ENCODE measurements at places on chromosomes 7 and 10.

GRCh38 chr10:105727131-105727530 lies 1086.0 kb downstream of the SORCS3 start:
- DNase-seq, result no peak

DNA sequence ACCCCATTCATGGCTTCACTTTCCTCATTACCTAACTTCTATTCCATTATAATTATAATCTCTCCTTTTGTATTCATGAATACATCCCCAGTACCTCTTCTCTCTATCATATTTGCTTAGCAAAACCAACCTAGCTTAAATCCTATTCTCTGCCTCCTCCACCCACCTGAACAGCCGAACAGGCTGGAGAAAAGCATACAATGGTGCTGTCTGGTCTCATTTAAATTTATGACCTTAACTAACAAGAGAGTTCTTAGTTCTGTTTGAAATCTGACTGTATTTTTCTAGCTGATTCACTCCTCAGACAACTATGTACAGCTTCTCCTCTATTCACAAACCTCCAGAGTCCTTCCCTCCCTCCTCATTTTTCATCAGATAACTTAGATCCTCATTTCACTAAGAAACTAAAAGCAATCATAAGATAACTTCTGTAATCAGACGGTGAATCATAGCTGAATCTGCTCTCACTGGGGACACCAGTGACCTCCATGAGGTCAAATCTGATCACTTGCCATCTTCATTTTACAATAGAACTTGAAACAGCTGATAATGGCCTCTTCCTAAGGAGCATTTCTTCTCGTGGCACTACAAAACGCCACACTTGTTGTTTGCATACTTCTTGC lies 233.9 kb upstream of the AOAH start:
- no peak for DNase-seq

GRCh38 chr10:62183442-62183841 lies 85.2 kb downstream of the RTKN2 start:
- DNase-seq, result no peak

DNA sequence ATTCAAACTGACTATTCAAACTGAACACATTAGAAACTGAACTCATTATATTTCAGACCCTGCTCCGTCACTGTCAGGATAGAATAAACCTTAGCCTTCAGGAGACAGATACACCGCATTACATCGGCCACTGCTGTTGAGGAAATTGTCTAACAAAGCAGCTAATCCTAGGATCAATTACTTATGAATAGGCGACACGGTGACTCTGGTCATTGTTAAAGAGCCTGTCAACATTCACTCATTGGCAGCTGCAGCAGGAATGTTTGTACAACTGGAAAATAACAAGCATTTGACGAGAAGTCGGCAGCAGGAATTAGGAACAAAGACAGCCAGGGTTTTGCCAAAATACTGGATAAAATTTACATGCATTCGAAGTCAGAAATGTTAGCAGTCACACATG lies 112.0 kb upstream of the MKX start:
- DNase-seq, result no peak

GRCh38 chr7:98777051-98777450 lies 92.8 kb downstream of the TMEM130 start:
- DNase-seq, result no peak

DNA sequence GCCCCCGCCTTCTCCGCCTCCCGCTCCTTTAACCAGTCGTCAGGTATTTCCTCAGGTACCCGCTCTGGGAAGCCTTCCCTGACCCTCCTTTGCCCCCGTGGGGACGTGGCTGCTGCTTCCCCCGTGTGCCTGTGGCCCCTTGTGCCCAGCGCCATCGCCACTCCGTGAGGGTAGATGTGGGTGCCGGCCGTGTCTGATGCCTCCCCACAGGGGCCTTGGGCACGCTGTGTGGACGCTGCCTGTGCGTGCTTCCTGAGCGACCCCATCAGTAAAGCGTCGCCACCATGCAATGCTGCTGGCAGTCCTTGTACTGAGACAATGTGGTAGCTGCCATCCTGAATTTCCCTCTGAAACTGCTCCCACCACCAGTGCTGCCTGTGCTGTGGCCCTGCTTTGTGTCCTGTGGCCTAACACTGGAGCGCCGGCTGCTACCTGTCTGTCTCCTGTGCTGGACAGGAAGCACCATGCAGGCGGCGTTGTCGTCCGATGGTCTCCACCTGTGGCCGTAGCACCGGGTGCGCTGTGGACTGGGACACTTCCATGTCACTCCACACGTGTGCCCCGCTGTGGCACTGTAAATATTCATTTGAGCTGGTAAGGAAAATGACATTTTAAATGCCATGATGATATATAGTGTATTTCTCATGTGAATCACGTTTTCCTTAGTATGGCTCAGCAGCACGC lies 213.8 kb downstream of the MGMT start:
- DNase-seq, result no peak

- no peak for DNase-seq
Observed at GRCh38 chr7:10998996-10999757, 25.5 kb downstream of the PHF14 start.

DNA sequence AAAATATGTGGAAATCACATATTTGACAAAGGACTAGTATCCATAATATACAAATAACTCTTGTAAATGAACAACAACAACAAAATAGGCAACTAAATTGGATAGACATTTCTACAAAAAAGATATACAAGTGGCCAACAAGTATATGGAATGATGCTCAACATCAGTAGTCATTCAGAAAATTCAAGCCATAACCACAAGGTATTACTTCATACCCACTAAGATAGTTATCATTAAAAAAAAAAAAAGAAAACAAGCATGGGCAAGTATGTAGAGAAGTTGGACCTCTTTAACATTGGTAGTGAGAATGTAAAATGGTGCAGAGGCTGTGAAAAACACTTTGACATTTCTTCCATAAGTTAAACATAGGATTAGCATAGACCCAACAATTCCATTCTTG lies 80.8 kb downstream of the CYP26A1 start:
- DNase-seq, result no peak

DNA sequence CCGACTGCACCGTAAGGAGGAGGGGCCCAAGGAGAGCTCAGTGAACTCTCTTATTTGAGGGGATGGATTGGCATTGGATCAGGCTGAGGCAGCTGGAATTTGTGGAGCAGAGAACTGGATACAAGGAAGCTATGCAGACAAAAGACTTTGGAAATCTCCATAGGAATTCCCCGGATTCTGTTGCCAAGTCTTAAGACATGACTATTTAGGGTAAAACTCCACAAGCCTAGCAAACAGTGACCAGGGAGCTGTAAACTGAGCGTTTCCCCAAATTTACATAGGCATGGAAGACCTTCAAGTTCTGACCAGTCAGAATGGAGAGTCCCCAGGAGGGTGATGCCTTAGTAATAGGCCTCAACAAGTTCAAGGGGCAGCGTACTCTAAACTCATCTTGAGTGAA lies 82.5 kb upstream of the PCBD1 start:
- DNase-seq, result no peak

GRCh38 chr7:111320133-111320532 lies 229.2 kb downstream of the LRRN3 start:
- DNase-seq, result no peak

- DNase-seq, result no peak
Observed at GRCh38 chr7:139630643-139631519, 107.4 kb downstream of the CLEC2L start.

GRCh38 chr7:31123321-31123720 lies 71.2 kb downstream of the ADCYAP1R1 start:
- DNase-seq, result no peak

- DNase-seq, result no peak
Observed at GRCh38 chr10:62037890-62038608, 136.6 kb downstream of the ARID5B start.

DNA sequence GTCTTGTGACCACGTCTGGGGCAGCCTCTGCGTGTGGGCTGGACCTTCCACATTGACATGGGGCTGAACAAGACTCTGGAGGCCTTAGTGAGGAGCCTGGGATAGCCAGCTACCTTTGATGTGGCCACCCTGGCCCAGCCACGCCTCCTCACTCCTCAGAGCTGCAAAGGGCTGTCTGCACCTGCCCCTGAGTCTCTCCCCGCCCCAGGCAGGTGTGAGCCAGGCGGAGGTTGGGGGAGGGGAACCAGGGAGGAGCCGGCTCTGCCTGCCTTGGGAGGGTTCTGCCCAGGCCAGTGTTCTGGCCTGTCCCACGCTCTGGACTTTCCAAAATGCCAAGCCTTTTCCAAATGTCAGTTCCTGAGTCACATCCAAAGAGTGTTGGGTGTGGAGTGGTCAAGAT lies 72.2 kb downstream of the GTF2IRD1 start:
- no peak for DNase-seq

- DNase-seq, result no peak
Observed at GRCh38 chr7:137715533-137715932, 131.2 kb downstream of the DGKI start.

DNA sequence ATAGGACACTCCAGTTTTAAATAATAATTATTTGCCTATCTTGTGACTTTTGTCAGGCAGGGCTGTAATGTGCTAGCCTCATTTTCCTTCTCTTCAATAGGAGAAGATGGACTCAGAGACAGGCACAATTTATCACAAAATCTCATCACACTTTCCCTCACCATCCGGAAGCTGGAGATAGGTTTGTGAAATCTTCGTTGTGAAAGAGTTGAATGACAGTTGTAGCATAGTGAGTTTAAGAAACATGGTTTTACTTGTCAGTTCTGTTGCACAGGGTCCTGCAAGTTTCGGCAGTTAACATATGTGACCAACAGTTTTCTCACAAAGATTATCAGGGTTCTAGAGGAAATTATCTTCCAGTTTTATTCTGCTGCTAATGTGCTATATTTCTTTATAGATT lies 37.7 kb upstream of the MAP3K8 start:
- DNase-seq, result no peak

DNA sequence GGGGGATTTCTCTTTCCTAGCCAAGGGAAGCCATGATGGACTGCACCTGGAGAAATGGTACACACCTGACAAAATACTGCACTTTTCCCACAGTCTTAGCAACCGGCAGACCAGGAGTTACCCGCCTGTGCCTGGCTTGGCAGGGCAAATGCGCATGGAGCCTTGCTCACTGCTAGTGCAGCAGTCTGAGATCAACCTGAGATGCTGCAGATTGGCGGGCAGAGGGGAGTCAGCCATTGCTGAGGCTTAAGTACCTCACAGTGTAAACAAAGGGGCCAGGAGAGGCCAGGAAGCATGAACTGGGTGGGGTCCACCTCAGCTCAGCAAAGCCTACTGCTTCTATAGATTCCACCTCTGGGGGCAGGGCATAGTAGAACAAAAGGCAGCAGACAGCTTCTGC lies 49.4 kb downstream of the OR13A1 start:
- DNase-seq, result no peak

DNA sequence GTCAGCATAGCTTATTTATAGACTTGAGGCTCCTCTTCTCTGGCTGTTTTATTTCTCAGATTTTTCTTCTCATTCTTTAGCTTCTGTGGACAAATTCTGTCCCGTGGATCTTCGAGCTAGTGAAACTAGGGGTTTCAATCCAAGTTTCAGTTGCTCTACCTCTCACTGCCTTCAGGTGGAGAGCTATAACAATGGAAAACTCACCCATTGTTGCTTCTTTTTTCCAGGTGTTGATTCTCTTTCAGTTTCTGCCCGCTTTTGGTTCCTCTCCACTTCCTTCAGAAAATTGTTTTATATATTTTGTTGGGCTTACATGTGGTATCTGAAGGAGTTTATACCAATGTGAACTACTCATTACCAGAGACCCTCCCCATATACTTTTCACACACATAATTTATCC lies 266.1 kb downstream of the TCF7L2 start:
- no peak for DNase-seq

DNA sequence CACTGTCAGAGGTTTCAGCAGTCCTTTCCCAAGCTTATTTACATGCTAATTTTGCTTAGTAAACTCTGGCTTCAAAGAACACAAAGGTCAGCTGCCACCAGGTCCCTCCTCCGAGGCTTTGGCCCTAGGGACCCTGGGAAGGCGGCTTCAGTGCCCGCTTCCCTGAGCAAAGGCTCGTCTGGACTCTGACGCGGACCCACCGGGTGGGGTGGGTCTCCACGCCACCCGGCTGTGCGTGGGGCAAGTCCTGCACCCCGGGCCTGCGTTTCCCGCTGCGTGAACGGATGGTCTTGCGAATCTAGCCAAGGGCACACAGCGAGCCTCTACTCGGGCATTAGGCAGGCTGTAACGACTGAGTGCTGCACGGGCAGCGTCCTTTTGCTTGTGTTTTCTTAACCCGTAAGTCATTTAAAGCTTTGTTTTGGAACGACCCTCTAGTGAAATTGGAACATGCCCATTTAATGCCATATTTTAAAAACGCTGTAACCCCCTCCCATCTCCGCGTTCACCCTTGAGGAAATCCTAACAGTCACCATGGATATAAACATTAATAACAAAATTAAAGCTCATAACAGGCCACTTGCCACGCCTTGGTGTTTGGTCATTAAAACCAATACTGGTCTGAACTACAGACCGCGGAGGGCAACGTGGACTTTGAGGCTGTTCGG lies 828 bp downstream of the BNIP3 start:
- no peak for DNase-seq

GRCh38 chr7:93574646-93575554 lies at the start of gene CALCR:
TSS of gene CALCR (minus strand) at chr7:93574724. CDS start at chr7:93486981, 87,743 bp downstream.
- no peak for DNase-seq

DNA sequence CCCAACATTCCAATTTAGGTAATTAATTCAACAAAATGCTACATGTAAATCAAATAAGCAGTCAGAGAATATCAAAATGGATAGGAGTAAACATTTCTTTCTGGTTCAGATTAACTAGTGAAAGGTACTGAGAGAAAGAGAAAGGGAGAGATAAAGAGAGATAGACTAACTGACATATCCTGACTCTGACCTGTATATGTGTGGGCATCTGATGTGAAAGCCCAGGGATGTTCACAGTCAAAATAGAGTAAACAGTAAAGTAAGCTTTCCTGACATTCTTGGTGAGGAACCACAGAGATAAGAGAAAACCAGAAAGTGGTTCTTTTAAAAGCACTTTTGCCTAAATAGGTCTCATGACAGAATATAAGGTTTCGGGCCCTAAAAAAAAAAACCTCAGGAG lies 37.5 kb upstream of the ANK3 start:
- DNase-seq, result no peak

- no peak for DNase-seq
Observed at GRCh38 chr10:12783293-12783692, 218.2 kb downstream of the CCDC3 start.

- no peak for DNase-seq
Observed at GRCh38 chr7:24968165-24968564, 11.8 kb downstream of the OSBPL3 start.

DNA sequence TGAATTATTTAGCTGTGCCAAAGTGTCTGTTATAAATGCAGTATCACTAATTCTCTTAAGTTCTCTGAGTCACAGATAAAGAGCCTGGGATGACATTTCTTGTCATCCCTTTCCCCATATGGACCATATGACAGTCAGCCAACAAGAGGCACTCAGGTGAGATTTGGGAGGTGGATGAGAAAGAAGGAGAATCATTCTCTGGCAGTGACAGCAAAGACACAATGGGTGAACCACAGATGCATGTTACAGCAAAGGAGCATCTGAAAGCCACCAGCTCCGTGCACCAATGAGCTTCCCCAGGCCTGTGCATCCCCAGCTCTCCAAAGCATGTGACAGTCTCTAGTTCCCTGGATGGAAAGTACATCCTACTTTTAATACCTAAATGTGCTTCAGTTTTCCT lies 10.8 kb downstream of the GIMAP6 start:
- no peak for DNase-seq

GRCh38 chr7:75843613-75844116 lies 30.1 kb upstream of the CCL24 start:
- no peak for DNase-seq

All from dorsolateral prefrontal cortex (tissue), 122 donors.